ENCODE measurements at places on chromosomes 5 and 9.
A peak's percentile ranks its signal among the peaks of the same experiment; 100 is the strongest.

DNA sequence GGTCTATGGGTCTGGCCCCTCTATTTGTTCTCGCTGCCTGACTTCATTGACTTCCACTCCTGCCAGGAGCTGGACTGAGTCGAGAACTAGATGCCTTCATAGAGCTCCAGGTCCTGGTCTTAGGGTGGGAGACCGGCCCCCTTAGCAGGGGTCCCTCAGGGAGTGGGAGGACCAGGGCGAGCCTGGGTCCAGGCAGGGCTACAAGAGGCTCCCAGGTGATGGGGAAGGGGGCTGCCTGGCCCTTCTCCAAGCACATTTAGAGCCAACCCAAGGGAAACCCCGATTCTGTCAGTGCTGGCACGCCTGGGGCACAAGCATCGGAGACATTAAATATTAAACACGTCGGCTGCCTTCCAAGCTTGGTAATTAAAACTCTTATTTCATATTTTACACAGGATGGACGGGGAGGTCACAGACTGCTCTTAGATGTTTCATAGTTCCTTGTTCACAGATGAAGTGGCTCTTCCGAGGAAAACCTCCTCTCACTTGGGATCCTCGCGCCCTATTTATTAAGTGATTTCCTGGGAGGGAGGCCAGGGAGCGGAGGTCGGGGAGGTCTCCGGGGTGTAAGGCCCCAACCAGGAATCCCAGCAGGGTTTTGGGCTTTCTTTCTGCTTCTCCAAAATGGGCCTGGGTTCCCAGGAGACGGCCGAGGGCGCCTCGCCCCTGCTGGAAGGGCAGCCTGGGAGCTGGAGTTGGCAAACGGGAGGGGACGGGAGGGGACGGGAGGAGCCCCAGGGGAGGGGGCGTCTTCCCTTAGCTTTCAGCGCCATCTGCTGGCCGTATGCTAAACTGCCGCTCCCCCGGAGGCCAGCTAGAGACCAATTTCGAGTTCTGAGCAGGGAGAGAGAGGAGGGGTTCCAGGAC is 23.4 kb upstream of the ZBTB43 start:
- DNase-seq = peak; percentile 93

DNA sequence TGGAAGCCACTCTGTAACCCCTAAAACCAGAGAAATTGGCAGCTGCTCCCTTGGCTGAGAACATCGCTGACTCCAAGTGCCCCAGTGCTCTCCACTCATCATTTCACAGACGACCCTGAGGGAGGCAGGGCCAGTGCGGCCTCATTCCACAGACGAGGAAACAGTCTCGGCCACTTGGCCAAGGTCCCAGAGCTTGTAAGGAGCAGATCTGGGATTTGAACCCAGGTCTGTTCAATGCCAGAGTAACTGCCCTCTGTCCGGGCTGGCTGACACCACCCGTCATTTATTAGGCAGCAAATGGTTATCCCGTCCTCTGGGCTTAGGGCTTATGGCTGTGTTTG is 19.9 kb upstream of the IER5L start:
- no peak for DNase-seq

DNA sequence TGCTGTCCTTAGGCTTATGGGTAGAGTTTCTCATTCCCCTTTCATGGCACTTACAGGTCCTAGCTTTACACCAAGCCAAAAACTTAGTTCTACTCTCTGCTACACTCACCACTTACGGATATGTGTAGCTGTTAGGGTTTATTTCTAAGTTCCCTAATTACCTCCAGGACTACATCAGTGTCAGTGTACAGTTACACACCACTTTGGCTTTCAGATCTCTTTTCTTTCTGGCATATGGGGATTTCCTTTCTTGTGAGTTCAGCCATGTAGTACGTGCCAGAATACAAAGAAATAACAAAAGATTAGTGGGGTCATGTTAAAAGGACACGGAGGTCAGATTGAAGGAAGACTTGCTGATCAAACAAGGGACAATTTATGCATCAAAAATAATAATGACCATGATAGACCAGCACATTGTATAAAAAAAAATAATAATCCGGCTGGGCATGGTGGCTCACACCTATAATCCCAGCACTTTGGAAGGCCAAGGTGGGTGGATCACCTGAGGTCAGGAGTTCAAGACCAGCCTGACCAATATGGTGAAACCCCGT is 41.8 kb downstream of the LYRM7 start:
- DNase-seq = no peak

DNA sequence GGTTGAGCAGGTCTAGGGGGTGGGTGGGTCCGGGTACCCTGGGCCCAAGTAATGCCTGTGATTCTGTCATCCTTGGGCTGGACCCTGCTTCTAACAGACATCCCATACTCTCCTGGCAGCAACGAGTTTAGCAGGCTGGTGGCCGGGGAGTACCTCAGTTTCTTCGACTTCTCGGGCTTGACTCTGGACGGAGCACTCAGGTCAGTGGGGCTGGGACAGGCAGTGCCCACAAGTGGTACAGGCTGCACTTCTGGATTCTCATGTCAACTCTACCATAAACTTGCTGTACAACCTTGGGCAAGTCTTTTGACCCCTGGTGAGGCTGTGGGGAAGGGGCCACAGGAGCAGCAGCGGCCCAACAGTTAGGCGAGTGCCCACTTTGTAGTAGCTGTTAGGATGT is 21.8 kb downstream of the PSD2 start:
- no peak for DNase-seq

- DNase-seq = no peak
Observed at GRCh38 chr5:168263121-168263520, 28.3 kb upstream of the WWC1 start.

DNA sequence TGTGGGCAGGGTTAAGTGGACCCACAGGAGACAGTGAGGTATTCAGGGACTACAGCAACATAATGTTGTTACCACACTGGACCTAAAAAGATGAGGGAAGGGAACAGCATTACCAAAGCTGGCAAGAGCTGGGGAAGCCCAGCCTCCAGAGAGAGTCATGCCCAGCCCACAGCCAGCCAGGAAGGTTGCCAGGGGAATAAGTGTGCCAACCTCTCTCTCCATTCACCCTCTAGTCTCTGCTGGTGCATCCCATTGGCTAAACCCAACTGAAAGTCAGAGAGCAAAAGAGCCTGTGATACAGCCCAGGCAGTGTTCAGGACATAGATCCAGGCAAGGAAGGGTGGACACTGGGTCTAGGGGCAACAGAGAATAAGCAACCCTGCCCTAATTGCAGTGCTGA is 35.8 kb upstream of the AFAP1L1 start:
- no peak for DNase-seq

GRCh38 chr5:38940230-38940858 is 94.5 kb downstream of the OSMR start:
- DNase-seq = no peak

GRCh38 chr9:69746859-69747560 is 12.8 kb downstream of the PTAR1 start:
- DNase-seq = no peak

GRCh38 chr5:1855075-1855474 is 27.6 kb downstream of the IRX4 start:
- no peak for DNase-seq

DNA sequence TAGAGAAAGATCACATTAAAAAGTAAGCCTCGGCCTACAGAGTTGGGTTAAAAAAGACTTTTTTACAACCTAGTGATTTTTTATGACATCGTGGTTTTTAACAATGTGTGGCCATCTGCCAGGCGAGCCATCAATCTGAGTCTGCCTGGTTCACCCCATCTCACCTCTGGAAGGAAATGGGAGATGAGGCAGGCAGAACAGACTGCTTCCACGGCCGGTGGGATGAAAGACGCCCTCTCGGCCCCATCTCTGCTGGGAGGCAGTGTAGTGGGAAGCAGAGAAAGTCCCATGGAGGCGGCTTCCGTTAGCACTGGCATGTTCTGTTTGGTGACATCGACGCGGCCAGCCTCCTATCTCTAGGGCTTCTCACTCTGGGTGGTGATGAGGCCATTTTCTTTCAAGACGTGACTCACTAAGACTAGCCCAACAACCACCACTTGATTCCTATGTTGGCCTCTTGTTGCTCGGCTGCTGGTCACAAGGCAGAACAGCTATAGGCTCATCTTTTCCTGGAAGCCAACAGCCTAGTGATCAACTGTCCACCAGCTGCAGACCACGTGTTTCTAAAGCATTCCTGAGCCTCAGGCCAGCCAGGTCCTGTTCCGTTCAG is 132.4 kb upstream of the OTULINL start:
- no peak for DNase-seq

DNA sequence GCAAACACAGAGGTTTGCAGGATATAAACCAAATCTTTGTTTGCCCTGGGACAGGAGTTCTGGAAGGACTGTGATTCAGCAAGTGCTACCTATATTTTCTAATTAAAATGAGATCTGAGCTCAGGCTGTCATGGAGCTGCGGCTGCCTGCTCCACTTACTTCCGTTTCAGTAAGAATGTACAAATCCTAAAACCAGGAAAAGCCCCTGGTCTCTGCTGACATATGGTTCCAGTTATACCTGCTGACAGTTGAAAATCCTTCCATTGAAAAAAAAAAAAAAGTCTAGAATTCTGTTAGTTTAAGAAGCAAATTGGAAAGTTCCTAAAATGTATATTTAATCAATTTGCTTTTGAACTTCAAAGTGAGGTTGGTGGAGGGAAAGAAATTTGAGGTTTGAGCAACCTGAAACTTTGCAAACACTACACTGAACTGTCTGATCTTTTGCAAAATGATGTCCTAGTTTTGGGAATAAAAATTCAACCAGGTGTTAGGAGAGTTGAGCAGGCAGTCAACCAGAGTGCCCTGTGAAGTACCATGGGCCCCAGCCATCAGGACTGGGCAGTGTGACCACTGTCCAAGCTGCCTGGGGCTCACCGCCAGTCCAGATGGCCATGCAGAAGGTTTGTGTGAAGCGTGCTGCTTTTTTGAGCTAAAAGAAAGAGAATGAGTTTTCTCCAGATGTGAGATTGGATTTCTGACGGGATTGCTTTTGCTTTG is 50.6 kb downstream of the SHB start:
- no peak for DNase-seq

- no peak for DNase-seq
Observed at GRCh38 chr9:122382901-122383850, 12.4 kb downstream of the PTGS1 start.

GRCh38 chr5:61280205-61280604 is 51.9 kb upstream of the ZSWIM6 start:
- DNase-seq = no peak

GRCh38 chr5:2141254-2142000 is 258.7 kb upstream of the IRX4 start:
- no peak for DNase-seq

DNA sequence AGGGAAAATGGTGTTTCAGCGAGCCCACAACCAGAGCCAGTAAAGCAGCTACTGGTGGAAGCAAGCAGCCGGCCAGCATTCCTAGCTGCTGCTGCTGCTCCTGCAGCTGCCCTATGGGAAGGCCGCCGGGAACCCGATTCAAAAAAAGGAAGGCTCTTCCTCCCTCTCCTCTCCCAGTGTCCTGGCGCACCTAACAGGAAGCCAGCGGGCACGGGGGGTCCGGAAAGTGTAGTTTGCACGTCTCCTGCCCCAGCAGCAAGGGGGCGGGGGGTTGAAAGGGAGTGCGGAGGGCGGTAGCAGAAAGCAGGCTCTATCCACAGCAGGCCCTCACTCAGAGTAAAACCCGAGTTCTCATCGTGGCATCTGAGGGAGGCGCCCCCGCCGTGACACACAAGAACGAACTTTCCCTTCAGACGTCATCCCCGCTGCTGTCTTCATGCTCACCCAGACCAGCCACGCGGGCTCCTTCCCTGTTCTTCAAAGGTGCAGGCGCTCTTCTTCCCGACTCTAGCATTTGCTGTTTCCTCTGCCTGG is 16.5 kb downstream of the GRXCR2 start:
- DNase-seq = no peak

DNA sequence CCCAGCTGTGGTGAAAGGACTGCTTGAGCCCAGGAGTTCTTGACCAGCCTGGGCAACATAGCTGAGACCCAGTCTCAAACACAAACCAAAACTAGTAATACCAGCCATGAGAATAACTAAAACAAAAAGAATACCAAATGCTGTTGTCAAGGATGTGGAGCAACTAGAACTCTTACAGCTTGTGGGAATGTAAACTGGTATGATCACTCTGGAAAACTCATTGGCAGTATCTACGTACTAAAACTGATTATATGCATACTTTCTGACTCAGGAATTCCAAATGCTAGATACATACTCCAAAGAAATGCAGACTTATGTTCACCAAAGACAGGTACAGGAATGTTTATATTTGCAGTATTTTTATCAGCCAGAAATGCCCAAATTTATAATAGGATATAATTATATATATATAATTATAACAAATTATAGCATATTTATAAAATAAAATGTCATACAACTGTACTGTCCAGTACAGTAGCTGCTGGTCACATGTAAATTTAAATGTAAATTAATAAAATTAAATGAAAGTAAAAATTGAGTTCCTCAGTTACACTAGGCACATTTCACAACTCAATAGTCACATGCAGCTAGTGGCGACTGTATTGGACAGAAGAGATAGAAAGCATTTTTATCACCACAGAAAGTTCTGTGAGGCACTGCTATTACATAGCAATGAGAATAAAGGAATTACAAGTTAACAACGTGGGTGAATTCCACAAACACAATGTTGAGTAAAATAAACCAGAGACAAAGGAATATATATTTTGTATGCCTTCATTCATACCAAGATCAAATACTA is 118.5 kb downstream of the GNAQ start:
- DNase-seq = no peak

DNA sequence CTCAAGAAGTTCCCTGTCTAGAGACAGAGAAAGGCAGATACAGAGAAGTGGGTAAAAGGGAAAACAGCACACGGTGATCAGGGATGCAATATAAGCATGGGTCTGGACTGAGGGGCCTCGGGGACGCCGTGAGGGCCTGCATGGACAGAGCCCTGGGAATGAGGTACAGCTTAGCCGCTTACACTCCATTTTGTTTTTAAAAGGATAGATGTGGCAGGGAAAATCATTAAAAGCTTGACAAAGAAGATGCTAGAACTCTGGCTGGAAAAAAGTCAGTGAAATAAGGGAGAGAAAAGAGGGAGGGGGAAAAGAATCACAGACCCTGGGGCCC is 69.1 kb downstream of the EPB41L4B start:
- no peak for DNase-seq

- no peak for DNase-seq
Observed at GRCh38 chr5:90866333-90866732, 307.7 kb downstream of the ADGRV1 start.

DNA sequence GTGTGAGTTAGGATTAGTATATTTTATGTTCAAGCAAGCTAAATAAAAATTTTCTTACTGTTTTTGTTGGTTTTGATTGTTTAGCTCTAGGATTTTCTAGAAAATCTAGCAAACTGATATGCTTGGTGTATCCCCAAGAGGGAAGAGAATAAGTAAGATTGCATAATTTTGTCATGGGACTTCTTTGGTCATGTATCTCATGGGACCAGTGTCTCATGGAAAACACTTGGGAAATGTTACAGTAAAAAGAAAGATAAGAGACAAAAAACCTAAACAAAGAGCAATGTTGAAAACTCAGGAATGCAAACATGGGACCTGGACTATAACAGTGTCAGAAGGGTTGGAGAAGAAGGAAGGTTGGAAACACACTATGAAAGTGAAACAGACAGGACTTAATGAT is 119.4 kb downstream of the TLR4 start:
- DNase-seq = no peak

- DNase-seq = no peak
Observed at GRCh38 chr9:29456940-29457339, 1883.7 kb upstream of the C9orf72 start.

- DNase-seq = no peak
Observed at GRCh38 chr9:35717132-35717870, 14.7 kb downstream of the TLN1 start.
